Mucosa of gallbladder (tissue), 1 donor: ENCODE measurements at places on chromosomes 1 and 21. TPM values are rescaled to one million over a fixed set of nuclear protein-coding genes. Genes with fewer than 3 reads are reported as not detected.

GRCh38 chr21:46517361-46517760, 58.7 kb downstream of the DIP2A start:
- no peak for DNase-seq

- peak; percentile 26 for DNase-seq
Measured at GRCh38 chr1:67748630-67749029, 63.6 kb downstream of the GADD45A start.

GRCh38 chr1:228045871-228046270, 36.6 kb upstream of the ARF1 start:
- peak; percentile 9 for DNase-seq

DNA sequence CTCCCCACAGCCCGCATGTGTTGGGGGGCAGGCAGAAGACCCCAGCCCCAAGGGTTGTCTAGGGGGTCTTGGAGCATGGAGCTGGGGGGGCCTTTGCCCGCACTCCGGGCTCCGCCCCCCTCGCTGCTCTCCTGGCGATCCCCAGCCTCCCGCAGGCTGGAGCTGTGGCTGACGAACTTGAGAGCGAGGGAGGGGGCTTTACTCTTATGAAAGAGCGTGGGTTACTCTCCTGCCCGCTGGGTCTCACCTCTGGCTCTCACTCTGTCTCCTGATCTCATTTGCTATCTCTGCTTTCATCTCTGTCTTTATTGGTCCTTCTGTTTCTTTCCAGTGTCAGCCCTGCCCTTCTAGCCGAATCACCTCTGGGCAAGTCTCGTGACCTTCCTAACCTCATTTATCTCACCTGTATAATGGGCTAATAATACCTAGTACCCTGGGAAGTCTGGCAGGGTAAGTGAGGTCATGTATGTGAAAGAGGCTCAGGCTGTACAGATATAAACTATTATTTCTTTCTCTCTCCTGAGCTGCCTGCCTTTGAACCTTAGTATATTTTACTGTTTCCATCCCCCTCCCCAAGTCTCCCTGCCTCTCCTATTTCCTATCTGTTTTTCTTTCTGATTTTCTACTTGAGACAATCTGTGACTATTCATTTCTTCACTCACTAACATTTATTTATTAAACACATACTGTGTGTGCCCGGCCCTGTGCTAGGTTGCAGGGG, 731 bp downstream of the EFNA4 start:
- no peak for DNase-seq

- DNase-seq: peak; percentile 90
Measured at GRCh38 chr1:20476265-20477038, 9.6 kb downstream of the CAMK2N1 start.

DNA sequence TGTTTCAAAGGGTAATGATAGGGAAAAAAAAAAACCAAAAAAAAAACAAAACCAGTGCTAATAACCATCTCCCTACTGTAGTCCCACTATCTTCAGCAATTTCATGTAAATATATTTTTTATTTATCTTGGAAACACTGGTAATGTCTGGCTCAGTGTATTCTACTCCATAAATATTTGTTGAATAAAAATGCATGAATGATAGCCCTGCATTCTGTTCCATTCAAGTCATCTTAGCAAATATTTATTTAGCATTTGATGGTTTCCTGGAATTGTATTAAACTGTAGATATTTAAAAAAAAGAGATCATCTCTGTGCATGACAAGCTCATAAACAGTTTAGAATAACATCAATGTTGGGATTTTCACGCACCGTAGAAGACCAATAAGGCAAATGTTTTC, 24.2 kb downstream of the IL23R start:
- DNase-seq: no peak

DNA sequence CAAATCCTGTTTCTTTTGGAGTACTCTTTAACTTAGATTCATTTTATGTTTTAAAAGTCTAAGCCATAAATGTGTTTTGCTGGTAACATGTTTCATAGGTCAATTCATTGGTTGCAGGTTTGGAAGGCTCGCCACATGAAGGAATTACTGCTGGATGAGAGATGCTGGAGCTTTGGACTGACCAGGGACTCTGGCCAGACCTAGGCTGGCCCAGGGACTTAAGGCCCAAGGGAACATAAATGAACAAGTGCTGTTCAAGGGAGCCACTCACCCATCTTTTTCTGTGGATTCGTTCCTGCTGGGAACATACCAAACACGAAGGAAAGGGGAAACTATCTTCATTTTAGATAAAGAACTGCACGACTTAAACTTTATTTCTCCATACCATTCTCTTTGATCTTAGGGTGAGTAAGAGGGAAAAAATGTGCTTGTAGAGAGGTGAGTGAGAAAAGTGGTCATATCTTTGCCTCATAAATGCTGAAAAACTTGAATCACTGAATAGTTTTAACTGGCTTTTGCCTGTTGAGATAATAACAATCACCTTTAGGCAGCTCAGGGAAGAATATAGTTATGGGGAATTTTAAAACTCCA, 15.3 kb upstream of the SHCBP1L start:
- DNase-seq: no peak

GRCh38 chr1:173062150-173062938, 11.6 kb upstream of the TNFSF18 start:
- no peak for DNase-seq

Gene AMY2A
- 0.98 TPM for total RNA-seq

- no peak for DNase-seq
Measured at GRCh38 chr1:10106756-10107475, 74.2 kb downstream of the UBE4B start.

Gene PTGFR
- 4.3 TPM for total RNA-seq

Gene IGFN1
- 0.40 TPM for total RNA-seq

DNA sequence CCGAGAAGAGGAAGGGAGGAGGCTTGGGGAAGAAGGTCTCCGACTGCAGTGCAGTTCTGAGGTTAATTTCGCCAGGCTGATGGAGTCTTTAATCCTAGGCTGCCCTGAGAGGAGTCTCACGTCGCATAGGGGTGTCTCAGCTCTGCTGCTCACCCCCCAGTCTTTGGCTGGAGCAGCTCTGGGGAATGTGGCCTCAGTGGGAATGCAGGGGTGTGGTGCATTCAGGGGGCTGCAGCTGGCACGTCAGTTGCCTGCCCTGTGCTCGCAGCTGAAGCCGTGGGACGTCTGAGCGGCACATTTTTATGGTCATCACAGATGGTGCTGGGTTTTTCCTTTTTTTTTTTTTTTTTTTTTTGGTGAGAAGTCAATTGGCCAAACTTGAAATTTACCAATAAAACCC, 38.2 kb downstream of the ACTN2 start:
- DNase-seq: no peak

GRCh38 chr1:114700036-114700600, 4.8 kb upstream of the AMPD1 start:
- DNase-seq: no peak

DNA sequence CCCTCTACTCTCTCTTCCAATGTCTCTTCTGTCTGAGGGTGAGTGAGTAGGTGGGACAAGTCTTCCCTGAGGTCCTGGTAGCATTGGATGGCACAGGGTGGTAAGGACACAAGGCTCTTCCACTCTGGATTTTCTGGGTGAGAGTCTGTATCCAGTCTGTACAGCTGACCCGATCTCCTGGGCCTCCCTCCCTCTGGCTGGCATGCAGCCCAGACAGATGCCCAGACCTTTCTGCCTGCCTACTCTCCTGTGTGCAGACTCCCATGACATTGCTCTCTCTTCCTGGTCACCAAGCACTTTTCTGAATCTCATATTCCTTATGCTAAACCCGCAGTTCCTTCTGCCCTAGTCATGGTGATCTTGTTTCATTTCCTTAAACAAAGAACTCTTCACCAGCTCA, 100.3 kb downstream of the GRIK3 start:
- DNase-seq: no peak

GRCh38 chr1:218468711-218469110, 123.6 kb downstream of the TGFB2 start:
- DNase-seq: no peak
